Testis (tissue), 5 donors: ENCODE measurements at places on chromosomes 2 and 18. TPM values are rescaled to one million over a fixed set of nuclear protein-coding genes. Genes with fewer than 3 reads are reported as not detected.

ERCC3 gene
- total RNA-seq, result 78.2 TPM

SLC4A5 gene
- 113 TPM for total RNA-seq

CD8B gene
- total RNA-seq, result 0.43 TPM

PNPT1 gene
- total RNA-seq, result 20.0 TPM

SLC8A1 gene
- total RNA-seq, result 3.2 TPM

ALPG gene
- total RNA-seq, result 0.93 TPM

LIMS2 gene
- 19.3 TPM for total RNA-seq

GRCh38 chr2:45283764-45284620 is 274.7 kb upstream of the SIX2 start:
- H3K36me3 ChIP-seq, result no peaks in the 10 kb centered on the region
- H3K4me3 ChIP-seq, result no peak overlapping the region
- DNase-seq, result no peak
- no peaks in the 10 kb centered on the region for H3K4me1 ChIP-seq

DNA sequence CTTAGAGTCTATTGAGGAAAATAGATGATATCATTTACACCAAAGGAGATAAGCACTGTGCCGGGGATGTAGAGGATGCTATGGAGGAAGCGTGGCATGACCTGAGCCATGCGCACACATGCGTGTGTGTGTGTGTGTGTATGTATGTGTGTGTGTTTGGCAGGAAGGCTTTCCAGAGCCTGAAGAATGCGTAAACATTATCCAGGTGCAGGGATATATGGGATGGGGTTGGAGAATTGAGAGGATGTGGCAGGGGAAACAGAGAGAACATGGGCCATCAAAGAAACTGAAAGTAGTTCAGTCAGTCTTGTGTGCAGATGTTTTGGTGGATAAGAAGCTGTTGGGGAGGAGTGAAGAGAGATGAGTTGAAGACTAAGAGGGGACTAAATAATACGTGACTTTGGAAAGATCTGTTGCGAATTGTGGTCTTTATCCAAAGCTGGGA is 9.3 kb upstream of the STAT1 start:
- no peak for DNase-seq
- no peaks in the 10 kb centered on the region for H3K36me3 ChIP-seq
- H3K27me3 ChIP-seq, result no peaks in the 10 kb centered on the region
- no peak overlapping the region for H3K4me3 ChIP-seq
- H3K27ac ChIP-seq, result no peak overlapping the region

DNA sequence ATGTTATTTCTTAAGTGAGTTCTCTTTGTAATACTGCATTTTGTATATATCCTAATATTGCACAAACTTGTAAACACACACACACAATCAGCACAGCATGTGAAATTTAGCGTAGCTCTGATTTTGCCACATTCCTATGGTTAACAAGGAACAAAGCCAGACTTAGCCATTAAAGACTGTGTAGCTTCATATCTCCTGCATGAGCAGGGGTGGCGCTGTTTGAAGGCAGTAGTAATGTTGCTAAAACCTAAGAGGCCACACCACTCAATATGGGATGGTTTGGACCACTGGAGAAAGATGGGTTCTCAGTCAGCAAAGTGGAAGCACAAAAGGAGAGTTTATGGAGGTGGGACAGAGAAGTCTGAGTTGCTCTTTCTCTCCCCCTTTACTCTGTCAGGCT is 61.1 kb upstream of the RND3 start:
- DNase-seq, result peak; percentile 41
- no peaks in the 10 kb centered on the region for H3K36me3 ChIP-seq
- H3K27me3 ChIP-seq, result no peaks in the 10 kb centered on the region
- H3K27ac ChIP-seq, result no peak overlapping the region

- H3K27me3 ChIP-seq, result no peaks in the 10 kb centered on the region
- no peak for DNase-seq
Observed at GRCh38 chr2:39375917-39376316, 61.2 kb downstream of the MAP4K3 start.

GRCh38 chr2:10499911-10500521 is 51.9 kb upstream of the ODC1 start:
- H3K27ac ChIP-seq, result no peak overlapping the region
- H3K4me1 ChIP-seq, result no peaks in the 10 kb centered on the region
- H3K4me3 ChIP-seq, result no peak overlapping the region
- no peaks in the 10 kb centered on the region for H3K27me3 ChIP-seq

DNA sequence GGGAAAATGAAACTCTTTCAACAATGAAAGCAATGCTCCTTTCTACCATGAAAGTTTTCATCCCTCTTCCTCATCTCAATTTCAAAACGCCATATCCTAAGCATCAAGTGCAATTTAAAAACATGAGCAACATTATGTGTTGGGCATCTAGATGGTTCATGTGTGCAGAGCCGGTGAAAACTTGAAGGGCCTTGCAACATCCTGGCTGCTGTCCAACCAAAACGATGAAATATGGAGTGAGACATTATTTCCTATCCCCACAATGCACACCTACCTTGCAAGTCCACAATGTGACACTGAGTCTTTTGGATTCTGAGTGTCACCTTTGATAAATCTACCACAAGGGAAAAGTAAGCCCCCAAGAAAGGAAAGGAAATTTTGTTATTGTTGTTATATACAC is 110.0 kb downstream of the NCKAP5 start:
- H3K4me1 ChIP-seq, result no peaks in the 10 kb centered on the region
- H3K36me3 ChIP-seq, result no peaks in the 10 kb centered on the region
- no peak for DNase-seq
- no peak overlapping the region for H3K4me3 ChIP-seq
- H3K27ac ChIP-seq, result no peak overlapping the region

DNA sequence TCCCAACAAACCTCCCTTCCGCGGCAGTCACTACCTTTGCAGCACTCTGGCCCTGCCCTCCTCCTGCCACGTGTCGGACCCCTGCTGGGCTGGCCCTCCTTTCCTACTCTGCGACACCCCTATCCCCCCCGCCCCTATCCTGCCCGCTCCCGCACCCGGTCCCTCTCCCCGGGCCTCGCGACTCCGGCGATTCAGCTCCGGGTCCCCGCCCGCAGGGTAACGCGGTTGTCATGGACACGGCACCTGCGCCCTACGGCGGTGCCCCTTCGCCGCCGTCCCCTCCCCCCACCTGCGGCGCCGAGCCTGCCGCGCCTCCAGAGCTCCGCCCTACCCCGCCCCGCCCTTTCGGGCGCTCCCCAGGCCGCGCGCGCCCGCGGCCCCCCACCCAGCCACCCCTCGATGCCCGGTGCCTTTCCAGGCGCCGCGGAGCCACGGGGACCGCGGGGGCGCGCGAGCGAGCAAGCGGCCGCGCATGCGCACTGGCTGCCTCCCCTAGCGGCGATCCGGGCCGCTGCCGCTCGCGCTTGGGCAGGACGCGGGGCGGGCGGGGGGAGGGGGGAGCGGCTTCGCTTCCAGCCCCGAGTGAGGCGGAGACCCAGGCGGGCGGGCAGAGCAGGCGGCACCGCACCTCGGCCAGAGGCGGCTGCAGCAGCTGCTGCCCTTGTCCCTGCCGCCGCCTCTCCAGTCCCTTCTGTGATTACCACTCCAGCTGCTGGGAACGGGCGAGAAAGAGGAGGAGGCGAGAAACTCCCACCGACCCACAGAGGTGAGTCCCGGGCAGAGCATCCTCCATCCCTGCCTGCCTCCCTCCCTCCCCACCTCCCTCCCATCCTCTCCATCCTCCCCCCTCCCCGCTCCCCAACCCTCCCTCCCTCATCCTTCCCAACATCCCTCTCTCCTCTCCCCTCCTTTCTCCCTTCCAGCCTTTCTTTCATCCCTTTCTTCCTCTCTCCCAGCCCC is at the start of gene CTNNA2:
TSS of gene CTNNA2 (plus strand) at position 610 of the 960 bp plus-strand sequence.
- no peaks in the 10 kb centered on the region for H3K4me1 ChIP-seq
- DNase-seq, result peak; percentile 79
- H3K36me3 ChIP-seq, result no peaks in the 10 kb centered on the region
- H3K27ac ChIP-seq, result peak within 1 kb of the TSS; percentile 57

DNA sequence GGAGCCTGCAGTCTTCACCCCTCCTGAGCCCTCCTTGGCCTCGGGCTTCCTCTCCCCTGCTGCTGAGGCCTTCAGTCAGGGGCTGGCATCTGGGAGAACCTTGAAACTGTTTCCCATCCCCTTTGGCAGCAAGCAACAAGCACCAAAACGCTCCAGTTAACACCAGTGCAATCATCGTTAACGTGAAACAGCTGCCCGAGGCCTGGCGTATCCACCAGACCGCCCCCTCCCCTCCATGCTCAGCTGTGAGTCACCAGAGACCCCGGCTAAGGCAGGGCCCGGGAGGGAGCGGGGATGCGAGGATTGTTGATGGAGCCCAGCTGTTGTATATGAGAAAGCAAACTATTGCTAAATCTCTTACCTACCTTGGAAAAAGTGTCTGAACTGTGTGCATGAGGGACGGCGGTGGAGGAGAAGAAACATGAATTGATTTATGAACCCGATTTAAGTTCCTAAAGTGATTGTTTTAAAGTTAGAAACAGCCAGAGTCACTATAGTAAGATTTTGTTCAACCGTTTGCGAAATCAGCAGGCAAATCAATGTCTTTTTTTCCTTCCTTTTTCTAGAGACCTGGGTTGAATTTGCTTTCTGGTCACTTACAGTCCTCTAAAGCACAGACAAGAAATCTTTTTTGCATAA is 5.2 kb downstream of the ZFP36L2 start:
- peak overlapping the region; percentile 92 for H3K27ac ChIP-seq
- H3K4me1 ChIP-seq, result peaks cover 43% of the 10 kb centered on the region
- peak; percentile 55 for DNase-seq
- no peaks in the 10 kb centered on the region for H3K27me3 ChIP-seq
- no peaks in the 10 kb centered on the region for H3K36me3 ChIP-seq

DNA sequence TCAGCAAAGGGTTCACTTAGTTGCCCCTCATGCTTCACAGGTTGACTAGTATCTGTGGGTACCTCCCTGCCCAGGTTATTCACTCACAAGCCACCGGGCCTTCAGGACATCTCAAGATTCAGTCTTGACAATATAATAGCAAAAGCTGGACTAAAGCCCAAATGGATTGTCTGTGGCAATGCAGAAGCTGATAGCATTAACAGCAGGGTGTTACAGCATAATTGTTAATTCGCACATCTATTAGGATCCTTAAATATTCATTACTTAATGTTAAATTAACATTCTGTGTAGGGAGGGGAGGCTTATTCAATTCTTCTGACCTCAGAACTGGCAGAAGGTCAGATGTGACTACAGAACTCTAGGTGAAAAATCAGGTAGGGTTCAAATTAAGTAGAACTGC is 20.2 kb upstream of the GTF2A1L start:
- no peak overlapping the region for H3K4me3 ChIP-seq
- no peaks in the 10 kb centered on the region for H3K36me3 ChIP-seq
- no peaks in the 10 kb centered on the region for H3K27me3 ChIP-seq
- H3K4me1 ChIP-seq, result no peaks in the 10 kb centered on the region
- no peak overlapping the region for H3K27ac ChIP-seq
- DNase-seq, result no peak

DNA sequence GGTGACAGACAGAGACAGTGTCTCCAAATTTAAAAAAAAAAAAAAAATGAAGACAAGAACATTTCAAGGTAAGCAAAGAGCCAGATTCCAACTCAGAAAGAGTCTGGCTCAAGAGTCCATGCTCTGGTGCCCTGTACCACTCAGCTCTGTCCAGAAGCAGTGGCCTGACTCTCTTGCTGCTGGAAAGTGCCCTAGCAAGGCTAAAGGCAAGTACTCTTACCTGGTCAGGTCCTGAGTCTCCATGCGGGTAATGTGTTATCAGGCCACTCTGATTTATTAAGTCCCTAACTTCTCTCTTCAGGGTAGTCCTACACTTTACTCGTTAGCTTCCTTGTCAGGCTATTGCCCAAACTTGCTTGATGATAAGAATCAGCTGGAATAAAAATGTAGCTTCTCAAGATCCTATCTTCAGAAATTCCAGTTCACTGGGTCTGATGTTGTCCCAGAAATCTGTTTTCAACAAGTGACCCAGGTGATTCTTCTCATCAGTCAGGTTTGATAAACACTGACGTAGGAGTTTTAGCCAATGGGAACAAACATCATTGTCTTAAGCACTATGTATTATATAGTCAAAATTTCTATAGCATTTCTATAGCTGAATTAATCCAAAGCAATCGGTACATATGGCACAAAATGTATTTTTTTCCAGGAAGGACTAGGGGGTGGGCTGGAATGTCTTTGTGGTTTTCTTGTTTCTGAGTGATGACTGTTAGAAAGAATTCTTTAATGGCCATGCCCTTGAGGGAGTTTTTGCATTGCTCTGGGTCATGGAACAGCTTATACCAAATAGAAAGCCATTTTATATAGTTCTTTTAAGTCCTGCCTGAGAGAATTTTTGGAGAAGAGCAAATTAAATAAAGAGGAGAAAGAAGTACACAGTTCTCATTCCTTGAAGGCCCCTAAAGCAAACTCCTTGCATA is 139.9 kb upstream of the DNMT3A start:
- H3K27ac ChIP-seq, result no peak overlapping the region
- H3K4me1 ChIP-seq, result no peaks in the 10 kb centered on the region
- no peaks in the 10 kb centered on the region for H3K27me3 ChIP-seq
- H3K4me3 ChIP-seq, result no peak overlapping the region
- DNase-seq, result no peak
- no peaks in the 10 kb centered on the region for H3K36me3 ChIP-seq

- no peaks in the 10 kb centered on the region for H3K36me3 ChIP-seq
- no peak overlapping the region for H3K27ac ChIP-seq
Observed at GRCh38 chr2:68385220-68385906, 20.3 kb downstream of the PLEK start.

DNA sequence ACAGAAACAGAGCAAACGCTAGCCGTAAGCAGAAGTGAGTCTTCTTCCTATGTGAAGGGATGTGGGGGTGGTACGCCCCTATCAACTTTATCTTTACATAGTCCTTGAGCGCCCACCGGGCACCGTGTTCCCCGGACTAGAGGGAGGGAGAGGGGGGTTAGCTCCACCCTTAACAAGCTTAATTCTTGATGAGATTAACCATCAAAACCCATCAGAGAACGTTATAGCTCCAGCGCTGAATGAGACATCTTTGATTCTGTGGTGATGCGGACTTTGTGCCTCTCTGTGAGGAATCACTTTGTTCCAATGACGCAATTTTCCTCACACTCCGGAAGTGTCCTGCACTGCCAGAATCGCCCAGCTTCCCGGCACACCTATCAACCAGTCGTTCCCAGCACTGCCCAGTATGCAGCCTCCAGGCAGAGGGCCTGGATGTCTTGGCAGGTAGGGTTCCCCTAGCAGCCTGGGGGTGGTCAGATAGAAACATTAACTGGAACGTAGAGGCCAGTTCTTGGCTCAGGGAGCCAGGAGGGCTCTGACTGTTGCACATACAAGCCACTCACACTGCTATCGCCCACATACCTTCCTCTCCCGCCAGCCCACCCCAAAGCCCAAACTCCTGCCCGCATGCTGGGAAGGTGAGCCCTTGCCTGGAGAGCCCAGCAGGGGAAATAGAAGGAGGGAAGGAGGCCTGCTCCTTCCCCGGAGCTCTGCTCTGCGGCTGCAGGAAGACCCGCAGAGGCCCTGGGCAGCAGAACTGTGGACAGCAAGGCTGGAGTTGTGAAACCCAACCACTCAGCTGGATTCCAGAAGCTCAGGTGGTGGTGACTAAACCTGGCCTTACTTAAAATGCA is 1.9 kb upstream of the ODC1 start:
- no peak for DNase-seq
- H3K4me1 ChIP-seq, result peaks cover 15% of the 10 kb centered on the region
- H3K27me3 ChIP-seq, result no peaks in the 10 kb centered on the region
- H3K36me3 ChIP-seq, result no peaks in the 10 kb centered on the region
- H3K4me3 ChIP-seq, result peak overlapping the region; percentile 81
- H3K27ac ChIP-seq, result no peak overlapping the region

- no peak overlapping the region for H3K27ac ChIP-seq
- peak; percentile 67 for DNase-seq
- no peak overlapping the region for H3K4me3 ChIP-seq
- no peaks in the 10 kb centered on the region for H3K27me3 ChIP-seq
Observed at GRCh38 chr2:118539290-118539689, 308.2 kb downstream of the EN1 start.

- no peak overlapping the region for H3K27ac ChIP-seq
- no peaks in the 10 kb centered on the region for H3K4me1 ChIP-seq
- H3K36me3 ChIP-seq, result no peaks in the 10 kb centered on the region
- no peak for DNase-seq
Observed at GRCh38 chr18:49529596-49529995, 32.3 kb upstream of the LIPG start.
